ENCODE measurements at places on chromosomes 7 and 10.

GRCh38 chr10:113856563-113856962 is 2.1 kb downstream of the NHLRC2 start:
- no peak for DNase-seq

GRCh38 chr7:127504715-127505114 is 80.7 kb downstream of the GCC1 start:
- DNase-seq, result peak; percentile 36

DNA sequence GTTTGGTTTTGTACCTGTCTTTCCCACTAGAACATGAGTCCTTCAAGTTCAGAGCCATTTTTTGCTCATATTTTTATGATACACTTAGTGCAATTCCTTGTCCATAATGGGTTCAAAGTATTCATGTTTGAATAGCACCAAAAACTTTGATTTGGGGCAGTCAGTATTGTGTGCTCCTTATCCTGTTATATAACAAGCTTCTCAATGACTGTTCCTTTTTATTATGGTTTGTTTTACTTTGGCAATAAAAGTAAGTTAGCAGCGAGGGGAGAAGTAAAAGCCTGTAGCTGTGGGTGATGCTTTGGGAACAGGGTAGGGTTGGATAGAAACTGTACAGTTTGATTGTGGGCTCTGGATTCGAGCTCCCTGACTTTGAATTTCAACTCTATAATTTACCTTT is 174.4 kb upstream of the PCLO start:
- no peak for DNase-seq

DNA sequence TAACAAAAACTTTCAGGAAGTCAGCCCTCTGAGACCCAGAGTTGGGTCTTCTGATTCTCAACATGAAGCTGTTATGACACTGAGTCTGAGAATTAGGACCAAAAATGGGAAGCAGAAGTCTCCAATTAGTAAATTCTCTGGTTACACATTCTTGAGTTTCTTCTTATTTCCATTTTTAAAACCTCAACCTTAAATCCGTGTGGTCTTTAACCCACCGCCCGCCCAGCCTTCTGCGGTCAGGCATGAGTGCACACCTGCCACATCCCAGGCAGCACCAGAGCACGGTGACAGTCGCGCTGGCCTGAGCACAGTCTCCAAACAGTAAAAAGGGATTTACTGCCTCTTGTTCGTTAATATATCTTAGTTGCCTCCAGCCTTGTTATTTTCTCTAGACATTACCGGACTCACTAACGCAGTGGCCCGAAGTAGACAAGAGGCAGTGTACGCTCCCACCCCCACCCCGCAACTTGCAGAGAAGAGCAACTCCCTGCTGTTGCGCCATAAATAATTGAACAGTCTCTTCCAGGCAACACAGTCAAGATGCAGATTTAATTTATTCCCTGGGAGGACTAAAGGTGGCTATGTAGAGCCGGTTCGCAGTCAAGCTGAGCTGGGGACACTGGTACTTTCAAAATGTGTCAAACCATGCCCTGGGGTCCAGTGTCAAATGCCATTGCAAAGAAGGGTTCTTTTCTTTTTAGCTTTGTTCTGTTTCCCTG is 147.0 kb upstream of the CELF2 start:
- no peak for DNase-seq

DNA sequence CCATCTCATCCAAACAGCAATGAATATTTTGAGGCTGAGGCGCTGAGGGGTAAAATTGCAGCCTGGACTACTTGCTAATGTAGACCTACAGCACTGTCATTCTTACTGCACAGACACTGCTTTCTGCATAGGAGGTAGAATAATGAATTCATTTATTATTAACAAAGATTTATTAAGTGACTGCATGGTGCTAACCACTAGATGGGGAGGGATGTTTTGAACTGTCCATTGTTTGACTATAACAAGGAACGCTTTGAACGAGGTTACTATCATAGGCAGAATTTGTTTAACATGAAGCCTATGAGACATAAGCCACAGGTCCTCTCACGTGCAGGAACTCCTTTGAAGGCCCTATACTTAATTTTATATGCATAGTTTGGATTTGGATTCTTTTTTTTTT is 143.8 kb downstream of the CFTR start:
- DNase-seq, result no peak

DNA sequence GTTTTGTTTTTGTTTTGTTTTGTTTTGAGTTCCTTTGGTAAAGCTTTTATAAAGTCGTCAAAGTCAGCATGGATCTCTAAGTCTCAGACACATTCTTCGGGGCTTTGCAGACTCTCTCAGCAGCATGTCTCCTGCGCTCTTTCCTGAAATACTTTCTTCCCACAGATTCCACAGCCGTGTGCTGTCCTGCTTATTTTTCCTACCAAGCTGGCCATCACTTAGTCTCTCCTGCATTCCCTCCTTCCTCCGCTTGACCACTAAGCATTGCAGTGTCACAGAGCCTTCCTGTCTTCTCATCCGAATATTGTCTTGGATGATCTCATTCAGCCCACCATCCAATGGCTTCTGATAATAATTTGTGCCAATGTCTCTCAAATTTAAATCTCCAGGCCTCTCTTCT is 434.3 kb upstream of the C7orf33 start:
- no peak for DNase-seq

GRCh38 chr7:105647591-105647990 is 66.3 kb upstream of the EFCAB10 start:
- no peak for DNase-seq

DNA sequence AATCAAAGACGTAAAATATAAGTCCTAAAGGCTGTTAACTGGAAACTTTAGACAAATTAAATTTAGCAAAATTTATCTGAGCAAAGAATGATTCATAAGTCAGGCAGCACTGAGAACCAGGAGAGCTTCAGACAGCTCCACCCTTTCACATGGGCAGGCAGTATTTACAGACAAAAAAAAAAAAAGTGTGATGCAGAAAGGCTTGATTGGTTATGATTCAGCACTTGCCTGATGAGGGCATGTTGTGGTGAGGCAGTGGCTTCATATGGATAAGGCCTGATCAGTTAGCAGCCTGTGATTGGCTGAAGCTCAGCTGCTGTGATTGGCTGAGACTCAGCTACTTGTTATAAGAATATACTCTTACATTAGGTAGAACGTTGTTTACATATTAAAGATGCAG is 495.4 kb upstream of the POM121L12 start:
- DNase-seq, result no peak

DNA sequence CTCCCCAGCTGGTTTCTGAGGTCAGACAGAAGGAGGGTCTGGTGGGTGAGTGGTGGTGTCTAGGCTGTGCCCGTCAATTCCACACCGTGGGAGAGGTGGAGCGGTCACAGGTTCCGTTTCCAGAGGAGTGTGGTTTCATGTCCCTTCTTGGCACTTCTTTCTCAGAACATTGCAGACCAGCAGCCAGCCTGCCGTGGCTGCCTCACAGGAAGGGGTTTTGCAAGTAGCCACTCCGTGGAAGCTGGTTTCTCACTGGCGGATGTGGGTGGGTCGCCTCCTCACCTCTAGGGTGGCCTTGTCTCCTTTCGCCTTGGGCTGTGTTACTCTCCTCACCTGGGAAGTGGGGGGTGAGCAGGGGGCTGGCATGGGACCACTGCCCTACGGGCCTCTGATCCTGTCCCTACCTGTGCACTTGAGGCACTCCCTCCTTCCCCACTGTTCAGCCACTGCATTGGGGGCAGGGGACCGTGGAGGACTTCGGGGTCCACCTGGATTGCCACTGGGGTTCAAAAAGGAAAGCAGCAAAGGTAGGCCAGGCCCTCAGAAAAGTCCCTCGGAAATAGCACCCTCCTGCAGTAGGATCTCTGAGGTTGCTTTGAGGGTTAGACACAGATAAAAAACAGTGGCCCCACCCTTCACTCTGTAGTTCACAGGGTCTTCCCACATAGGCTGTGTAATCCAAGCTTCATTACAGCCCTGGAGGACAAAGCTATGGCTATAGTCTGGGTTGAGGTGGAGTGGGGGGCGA is 33.9 kb downstream of the TSPAN14 start:
- DNase-seq, result no peak

GRCh38 chr7:12229046-12229445 is 18.0 kb downstream of the TMEM106B start:
- no peak for DNase-seq

- peak; percentile 83 for DNase-seq
Measured at GRCh38 chr10:91635401-91636400, 2.8 kb upstream of the PPP1R3C start.

- peak; percentile 67 for DNase-seq
Measured at GRCh38 chr7:5282543-5283316, at the start of gene SLC29A4. SLC29A4 (plus strand) TSS chr7:5282943; CDS start chr7:5287817, 4,874 bp downstream.

GRCh38 chr7:72025381-72025960 is 386.7 kb downstream of the CALN1 start:
- no peak for DNase-seq

- no peak for DNase-seq
Measured at GRCh38 chr7:22291977-22292376, 65.0 kb downstream of the RAPGEF5 start.

GRCh38 chr7:151384776-151385625 is 24.8 kb downstream of the WDR86 start:
- DNase-seq, result peak; percentile 29

GRCh38 chr7:117322741-117323304 is at the start of gene WNT2:
WNT2 (minus strand) TSS chr7:117323058; CDS start chr7:117322989, 69 bp downstream.
- DNase-seq, result no peak

DNA sequence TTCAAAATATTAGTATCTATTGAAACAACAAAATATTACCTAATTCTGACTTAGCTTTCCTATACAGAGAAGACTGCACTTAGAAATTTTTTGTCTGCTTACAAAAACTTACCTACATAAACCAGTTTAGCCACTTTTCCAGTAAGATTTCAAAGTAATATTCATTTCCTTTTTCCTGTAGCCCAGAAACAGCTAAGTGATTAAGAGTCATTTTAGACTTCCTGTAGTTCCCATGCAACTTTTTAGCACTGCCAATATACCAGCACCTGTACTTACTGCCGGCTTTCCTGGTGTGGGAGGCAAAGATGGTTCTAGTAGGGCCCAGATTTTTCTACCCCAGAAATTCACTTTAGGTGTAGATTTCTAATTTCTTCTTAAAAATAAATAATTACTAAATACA is 21.8 kb downstream of the NT5C2 start:
- no peak for DNase-seq

DNA sequence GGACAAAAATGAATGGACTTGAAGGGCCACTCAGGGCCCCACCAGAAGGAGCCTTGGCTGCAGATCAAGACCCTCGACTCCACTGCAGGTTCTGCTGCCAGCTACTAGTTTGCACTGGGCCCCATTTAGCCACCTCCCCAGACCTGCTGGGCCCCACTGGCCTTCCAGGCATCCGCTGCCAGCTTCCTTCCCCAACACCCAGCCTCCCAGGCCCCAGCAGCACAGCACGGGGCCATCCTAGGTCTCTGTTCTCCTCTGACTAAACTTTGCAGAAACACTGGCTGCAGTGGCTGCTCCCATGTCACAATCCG is 277.4 kb upstream of the KLF14 start:
- DNase-seq, result no peak

DNA sequence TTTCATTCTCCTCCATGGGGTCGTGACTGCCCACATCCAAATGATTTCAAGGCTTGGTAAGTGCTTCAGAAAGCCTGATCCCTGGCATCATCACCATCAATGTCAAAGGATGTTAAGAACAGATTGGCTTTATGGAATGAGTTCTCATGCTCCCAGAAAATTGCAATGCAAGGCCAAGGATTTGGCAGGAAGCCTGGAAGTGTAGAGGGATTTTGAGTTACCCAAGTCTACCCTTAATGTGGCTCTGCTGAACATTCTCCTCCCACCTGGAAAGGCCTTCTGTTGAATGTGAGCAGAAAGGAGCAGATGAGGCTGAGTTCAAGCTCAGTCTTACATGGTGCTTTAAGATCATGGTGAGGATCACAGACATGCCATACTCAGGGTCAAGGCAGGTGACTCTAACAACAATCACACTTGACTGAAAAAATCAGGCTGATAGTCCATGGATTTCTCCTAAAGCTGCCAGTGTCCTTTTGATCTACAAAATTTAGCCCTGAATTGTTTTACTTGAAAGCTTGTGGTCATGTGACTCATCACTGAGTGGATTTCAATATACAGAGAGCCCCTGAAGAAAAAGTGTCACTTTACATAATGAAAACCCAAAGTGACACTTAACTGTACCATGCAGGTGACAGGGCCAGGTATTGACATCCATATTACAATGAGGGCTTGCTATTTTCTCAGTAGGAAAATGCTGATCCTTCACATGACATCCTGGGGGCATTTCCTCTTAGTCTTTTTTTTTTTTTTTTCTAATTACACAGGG is 111.1 kb upstream of the PDLIM1 start:
- no peak for DNase-seq

DNA sequence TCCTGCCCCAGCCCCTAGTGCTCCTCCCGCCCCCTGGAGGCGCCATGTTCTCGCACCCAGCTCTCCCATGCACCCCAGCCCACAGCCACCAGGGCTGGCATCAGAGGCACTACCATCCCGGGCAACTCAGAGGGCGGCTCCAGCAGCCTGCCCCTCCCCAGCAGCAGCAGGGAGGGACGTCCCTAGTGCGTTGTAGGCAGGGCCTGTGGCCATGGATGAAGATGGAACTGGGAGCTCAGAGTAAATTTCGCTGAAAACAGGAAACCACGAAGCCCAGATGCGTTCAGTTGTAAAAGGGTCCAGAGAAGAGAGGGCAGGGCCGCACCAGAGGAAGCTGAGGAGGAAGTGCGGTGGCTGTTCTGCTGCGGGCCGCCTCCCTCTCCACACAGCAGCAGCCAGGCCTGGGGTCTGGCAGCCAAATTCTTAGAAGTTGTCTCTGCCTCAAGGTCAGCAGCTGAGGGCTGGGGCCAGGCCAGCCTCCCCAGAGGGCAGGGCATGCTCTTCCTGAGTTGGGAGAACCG is 24.6 kb downstream of the VSIR start:
- DNase-seq, result peak; percentile 89

GRCh38 chr10:52771534-52772445 is 794 bp downstream of the MBL2 start:
- no peak for DNase-seq

- no peak for DNase-seq
Measured at GRCh38 chr10:120360571-120360970, 96.5 kb upstream of the PLPP4 start.

- DNase-seq, result no peak
Measured at GRCh38 chr7:138797715-138798320, at the start of the genes ATP6V0A4 and TMEM213. ATP6V0A4 (minus strand) TSS chr7:138798196; CDS start chr7:138771247, 26,949 bp downstream. TMEM213 (plus strand) TSS chr7:138797994; CDS start chr7:138798105, 111 bp downstream.

DNA sequence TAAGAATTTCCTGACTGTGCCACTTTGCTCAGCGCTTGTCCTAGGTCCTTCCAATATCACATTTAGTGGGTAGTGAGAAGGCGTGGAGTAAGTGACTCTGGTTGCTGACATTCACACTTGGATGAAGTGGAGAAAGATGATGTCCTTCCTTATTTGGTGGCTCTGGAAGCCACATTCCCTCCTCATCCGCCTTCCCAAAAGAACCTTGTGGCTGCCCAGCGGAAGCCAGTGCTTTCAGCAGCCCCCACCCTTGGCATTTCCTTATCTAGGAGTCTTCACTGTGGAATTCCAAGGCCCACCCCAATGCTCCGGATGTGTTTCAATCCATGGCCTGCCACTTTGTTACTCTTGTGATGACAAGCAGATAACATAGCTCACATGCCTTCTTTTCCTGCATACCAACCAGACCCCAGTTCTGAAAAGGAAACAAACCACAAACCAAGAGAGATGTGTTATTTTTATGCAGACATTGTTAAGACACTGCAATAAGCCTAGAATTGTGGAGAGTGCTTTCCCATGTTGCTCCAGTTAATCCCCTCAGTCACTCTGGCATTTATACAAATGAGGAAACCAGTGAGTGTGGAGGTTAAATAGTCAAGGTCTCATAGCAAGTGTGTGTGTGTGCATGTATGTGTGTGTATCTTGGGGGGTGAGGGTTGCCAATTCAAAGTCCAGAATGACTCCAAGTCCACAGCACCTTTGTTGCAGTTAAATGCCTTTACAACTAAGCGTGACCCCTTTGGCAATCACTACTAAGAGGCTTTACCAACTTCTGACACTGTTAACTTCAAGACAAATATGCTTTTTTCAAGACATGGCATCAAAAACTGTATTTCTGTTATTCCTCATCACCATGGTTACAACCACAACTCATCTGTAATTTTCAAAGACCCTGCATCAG is 10.3 kb upstream of the ANKRD1 start:
- no peak for DNase-seq

Data from ovary (tissue), 10 donors.